Brain (organoid and tissue), 16 donors: ENCODE measurements at places on chromosomes 1 and 21.

GRCh38 chr1:50959303-50959912, 659 bp downstream of the FAF1 start:
- DNase-seq = peak; percentile 51

GRCh38 chr1:106222403-106222802, 834.1 kb upstream of the PRMT6 start:
- DNase-seq = no peak

- DNase-seq = peak; percentile 73
These were observed 218.7 kb upstream of the COA6 start for GRCh38 chr1:234154320-234155251.

DNA sequence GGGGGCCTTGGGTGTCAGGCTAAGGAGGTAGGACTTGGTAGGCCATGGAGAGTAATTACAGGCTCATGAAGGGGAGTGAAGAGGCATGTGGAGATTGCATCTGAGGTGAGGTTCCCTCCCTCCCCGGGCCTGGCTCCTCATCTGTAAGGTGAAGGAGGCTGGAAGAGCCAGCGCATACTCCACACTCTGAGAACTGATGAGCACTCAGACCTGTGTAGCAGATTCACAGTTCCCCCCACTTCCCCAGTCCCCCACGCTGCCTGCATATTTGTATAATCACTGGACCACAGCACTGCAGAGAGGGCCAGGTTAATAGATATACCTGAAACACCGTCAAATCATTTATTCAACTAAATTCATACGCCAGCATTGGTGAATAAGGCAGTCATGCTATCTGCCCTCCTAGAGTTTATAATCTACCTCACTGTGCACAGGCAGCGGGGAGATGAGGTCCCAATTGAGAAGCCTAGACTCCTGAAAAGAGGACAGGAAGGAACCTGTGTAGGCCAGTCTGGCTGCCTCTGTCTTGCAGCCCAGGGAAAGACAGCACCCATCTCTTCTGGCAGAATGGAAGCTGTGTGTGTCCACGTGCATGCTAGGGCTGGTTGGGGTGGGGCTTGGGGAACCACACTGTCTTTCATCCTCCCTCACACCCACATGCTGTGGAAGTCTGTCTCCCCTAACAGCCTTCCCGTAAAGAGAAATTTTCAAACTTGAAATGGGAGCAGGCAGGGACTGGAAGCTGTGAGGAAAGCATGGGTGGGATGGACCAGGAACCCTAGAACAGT, 110.6 kb upstream of the ATP1A1 start:
- no peak for DNase-seq

DNA sequence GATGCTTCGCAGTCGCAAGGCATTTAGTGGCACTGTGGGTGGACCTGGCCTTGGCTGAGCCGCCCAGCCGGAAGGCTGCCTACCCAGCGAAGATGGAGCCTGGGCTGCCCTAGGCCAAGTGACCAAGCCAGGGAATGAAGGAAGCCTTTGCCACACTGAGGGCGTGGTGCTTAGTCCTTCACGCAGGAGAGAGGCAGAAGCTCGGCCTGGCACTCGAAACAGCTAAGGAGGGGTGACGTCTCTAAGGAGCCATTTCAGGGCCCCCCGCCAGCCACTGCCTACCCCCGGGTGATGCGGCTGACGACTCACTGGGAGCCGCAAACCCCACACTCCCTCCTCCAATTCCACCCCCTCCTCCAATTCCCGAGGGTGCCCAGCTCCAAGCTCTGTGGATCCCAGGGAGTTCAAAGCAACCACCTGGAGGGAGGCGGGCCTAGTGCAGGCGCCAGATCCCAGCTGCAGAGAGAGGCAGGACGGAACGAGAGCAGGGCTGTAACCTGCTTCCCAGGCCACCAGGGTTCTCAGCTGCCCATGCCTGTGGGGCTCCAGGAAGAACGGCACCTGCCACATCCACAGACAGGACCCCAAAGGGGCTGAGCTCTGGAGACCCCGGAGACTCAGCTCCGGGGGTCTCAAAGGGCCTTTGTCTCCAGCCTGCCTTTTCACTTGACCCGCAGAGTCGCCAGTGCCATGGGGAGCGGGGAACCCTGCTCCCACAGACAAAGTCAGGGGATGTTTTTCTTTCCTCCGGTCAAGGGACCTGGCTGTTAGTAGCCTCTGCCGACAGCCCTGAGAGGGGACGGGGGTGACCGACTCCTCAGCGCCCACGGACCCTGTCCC, 75.8 kb downstream of the ARHGEF16 start:
- peak; percentile 42 for DNase-seq

- no peak for DNase-seq
These were observed 21.7 kb downstream of the INKA2 start for GRCh38 chr1:111717450-111717849.

GRCh38 chr1:98870959-98871903, 133.4 kb downstream of the PLPPR5 start:
- DNase-seq = no peak

GRCh38 chr1:36149973-36150295, 648 bp upstream of the TRAPPC3 start:
- DNase-seq = no peak

DNA sequence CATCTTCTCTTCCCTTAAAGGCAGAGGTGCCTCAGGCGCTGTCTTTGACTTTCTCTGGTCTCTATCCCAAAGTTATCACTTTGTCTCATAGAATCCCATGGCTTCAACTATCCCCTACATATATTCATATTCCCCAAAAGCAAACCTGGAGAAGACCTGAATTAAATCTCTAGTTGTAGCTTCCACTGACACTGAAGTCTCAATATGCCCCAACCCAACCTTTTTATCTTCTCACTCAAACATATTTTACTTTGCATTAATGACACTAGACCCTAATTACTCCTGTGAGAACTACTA, 354.5 kb upstream of the DUSP10 start:
- no peak for DNase-seq

DNA sequence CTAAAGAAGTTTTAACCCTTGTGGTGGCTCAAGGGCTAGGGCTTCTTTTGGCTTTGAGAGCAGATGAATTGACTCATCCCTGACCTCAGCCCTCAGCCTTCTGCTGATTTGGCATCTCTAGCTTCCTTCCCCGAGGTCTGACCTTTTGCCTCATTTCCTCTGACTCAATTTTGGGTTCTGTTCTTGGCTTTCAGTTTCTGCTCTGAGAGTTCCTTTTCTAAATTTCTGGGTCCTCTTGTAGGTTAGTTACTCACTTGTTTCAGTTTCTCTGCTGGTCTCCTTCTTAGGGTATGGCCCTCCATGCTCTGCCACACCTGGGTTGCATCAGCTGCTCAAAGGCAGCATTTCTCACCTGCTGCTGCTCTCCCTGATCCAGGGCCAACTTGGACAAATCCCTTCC, 19.4 kb downstream of the PDE4B start:
- DNase-seq = no peak

DNA sequence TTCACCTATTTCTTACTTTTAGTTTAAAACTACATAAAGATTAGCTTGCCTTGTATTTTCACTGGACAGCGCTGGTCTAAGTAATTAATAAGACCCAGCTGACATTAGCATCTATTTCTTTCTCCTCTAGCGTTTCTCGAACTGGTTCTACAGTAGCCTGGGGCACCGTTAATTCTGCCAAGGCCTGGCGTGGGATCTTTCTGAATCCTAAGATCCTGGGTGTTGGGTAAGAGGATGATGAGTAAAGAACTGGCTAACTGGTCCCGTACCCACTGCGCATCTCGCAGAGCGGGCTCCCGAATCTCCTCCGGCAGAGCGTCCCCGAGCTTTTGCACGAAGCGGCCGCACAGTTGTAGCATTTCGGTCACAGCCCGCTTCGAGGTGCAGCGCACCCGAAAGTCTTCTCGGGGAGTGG, 309 bp downstream of the NSL1 start:
- no peak for DNase-seq
